ENCODE measurements at places on chromosomes 4 and X.

DNA sequence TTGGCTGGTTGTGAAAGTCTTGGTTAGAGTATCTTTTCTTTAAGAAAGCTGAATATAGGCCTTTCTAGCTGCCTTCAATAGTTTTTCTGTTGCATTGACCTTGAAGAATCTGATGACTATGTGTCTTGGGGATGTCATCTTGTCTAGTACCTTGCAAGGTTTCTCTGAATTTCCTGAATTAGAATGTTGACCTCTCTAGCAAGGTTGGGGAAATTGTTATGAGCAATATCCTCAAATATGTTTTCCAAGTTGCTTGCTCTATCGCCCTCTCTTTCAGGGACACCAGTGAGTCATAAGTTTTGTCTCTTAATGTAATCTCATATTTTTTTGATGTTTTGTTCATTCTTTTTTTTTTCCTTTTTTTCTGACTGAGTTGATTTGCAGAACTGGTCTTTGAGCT, 194.7 kb downstream of the RAB28 start:
- no peak for DNase-seq

DNA sequence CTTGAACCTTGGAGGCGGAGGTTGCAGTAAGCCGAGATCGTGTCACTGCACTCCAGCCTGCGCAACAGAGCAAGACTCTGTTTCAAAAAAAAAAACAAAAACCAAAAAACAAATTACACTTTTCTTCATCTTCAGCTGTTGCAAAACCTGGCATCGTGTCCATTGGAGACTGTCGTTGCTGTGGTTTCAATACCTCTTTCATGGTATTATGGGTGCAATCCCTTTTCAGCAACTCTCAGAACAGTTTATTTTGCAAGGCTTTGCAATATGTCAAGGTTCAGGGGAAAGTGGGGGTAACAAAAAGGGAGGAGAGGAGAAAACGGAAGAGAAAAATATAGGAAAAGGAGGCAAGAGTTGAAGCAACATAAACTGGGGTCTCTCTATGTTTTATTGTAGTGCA, 40.8 kb downstream of the ARSD start:
- DNase-seq: no peak

- DNase-seq: no peak
Measured at GRCh38 chr4:52843351-52843750, 18.8 kb upstream of the RASL11B start.

GRCh38 chrX:154020536-154021115, 924 bp upstream of the IRAK1 start:
- DNase-seq: no peak

GRCh38 chrX:120308959-120309872, 2.0 kb downstream of the TMEM255A start:
- no peak for DNase-seq

Measured in NCI-H446 (cell line).